ENCODE measurements at places on chromosomes 2 and 18.
A peak's percentile ranks its signal among the peaks of the same experiment; 100 is the strongest.

DNA sequence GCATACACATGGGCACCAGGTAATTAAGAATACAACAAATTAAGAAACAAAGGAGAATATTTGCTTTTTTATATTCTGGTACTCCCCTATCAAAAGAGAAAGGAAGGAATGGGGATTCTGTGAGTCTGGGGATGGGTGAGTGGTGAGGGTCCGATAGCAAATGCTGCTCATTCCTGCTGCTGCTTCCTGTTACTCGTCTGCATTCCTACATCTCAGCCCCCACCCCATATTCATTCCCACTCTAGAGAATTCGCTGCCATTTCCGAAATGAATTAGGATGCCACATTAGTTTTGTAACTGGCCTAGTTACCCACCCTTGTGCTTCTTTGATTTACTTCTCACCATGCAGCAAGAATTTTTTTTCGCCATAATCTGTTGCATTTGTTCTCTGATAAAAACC lies 1905.3 kb upstream of the PIK3C3 start:
- no peak for DNase-seq

DNA sequence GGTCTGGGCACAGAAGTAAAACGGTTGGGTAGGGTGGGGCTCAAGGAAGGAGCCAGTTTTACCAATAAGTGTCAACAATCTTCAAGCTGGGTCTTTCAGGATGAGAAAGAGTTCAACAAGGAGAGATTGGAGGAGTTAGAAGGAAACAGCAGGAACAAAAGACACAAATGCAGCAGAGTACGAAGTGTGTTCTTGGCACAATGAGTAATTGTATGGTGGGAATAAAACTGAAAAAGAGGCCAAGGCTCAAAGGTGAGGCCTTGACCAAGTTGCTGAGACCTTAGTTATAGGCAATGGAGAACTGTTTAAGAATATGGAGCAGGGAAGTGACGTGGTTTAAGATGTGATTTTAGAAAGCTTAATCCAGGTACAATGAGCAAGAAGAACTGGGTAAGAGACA lies 230.3 kb downstream of the PDE11A start:
- no peak for DNase-seq

DNA sequence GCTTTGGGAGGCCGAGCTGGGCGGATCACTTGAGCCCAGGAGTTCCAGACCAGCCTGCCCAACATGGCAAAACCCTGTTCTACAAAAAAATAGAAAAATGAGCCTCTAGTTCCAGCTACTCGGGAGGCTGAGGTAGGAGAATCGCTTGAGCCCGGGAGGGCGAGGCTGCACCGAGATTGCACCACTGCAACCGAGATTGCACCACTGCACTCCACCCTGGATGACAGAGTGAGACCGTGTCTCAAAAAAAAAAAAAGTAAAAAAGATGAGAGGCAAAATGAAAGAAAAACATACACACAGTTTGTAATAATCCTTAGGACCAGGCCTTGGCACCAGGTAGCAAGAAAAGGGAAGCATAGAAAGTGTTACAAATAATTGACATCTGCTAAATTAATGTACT lies 22.0 kb downstream of the RBM43 start:
- DNase-seq, result no peak

- no peak for DNase-seq
These were observed 143.9 kb upstream of the ITGA6 start for GRCh38 chr2:172283476-172283875.

- peak; percentile 23 for DNase-seq
These were observed 13.1 kb downstream of the CCDC68 start for GRCh38 chr18:54946149-54946581.

DNA sequence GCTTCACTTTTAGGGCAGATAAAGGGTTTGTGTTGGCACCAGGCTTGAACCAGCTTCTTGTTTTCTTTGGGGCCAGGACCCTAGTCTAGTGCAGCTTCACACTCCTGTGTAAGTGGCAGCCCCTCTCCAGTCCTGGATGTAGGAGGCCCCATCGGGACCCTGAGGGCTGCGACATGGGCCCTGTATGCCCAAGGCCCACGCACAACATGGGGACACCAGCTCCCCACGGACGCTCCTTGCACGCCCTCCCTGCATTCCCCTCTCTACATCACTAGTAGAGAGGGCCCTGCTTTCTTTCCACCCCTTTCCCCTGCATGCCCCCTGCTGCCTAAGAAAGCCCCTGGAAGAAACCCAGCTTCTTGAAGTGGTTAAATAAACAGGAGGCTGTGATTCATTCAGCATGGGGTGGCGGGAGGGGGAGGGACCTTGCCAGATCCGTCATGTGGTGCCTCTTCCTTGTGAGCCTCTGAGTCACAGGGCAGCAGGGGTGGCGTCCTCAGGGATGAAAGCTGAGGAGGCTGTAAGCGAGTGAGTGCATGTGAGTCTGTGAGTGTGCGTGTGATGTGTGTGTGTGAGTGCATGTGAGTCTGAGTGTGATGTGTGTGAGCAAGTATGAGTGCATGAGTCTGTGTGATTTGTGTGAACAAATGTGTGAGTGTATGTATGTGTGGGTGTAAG lies 42.5 kb downstream of the COPS8 start:
- peak; percentile 86 for DNase-seq

Data from left ventricle myocardium inferior (tissue), 1 donor.